ENCODE measurements at places on chromosomes 16 and 17. TPM values are rescaled to one million over a fixed set of nuclear protein-coding genes. Genes with fewer than 3 reads are reported as not detected.
A peak's percentile ranks its signal among the peaks of the same experiment; 100 is the strongest.

- peak; percentile 79 for DNase-seq
Observed at GRCh38 chr17:43020789-43021740, 1.1 kb downstream of the VAT1 start.

DNA sequence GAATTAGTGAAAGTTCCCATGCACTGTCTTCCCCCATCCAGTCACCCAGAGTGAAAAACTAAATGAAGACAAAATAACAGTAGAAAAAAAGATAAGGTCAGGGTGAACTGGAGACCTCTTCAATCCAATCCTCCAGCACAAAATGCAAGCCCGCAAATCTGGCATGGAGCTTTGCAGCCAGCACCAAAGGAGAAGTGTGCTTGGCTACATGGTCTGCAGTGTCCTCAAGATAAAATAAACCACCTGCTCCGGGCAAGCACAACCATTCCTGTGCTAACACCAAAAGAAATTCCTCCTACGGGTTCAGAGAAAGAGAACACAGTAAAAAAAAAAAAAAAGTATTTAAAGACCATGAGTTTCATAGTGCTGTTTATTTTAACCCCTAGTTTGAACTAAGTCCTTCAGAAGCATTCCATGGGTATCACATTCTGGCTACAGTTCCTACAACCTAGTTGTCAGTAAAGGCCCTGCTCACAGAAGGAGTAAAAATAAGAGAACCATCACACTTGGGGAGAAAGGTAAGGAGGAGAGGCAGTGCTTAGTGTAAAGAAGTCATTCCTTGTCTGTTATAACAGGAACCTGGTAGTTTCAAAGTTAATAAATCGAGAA is 109.1 kb downstream of the GAS7 start:
- DNase-seq, result no peak

GRCh38 chr17:8896641-8897635 is 29.5 kb upstream of the PIK3R6 start:
- no peak for DNase-seq

DNA sequence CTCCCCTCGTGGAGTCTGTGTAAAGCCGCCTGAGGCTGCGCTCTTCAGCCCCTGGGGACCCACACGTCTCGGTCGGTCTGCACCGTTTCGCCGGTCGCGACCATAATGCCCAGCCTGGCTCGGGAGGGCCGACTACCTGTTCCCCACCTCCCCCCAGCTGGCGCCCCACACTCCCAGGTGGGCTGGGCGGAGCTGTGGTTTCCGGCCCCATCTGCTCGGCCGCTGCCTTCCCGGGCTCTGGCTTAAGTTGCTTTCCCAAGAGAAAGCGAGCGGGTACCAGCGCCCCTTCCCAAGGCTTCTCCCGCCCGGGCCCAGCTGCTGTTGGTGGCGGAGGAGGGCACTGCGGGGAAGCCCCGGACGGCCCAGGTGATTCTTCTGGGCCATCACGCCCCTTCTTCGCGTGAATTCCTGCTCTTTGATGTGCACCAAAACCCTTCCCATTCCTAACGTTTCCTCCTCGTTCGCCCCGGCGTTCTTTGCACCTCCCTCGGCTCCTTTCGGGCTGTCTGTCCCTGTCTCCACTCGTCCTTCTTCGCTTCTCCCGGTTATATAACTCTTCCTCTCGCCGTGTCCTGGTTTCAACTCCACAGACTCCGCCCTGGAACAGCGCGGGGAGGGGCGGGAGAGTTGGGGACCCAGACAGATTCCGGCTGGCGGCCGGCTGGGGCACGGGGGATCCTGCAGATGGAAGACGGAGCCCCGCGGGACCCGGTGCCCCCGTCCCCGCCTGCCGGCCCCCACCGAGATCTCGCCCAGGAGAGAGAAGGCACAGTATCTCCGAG is 2.0 kb downstream of the KDM6B start:
- no peak for DNase-seq

GRCh38 chr17:67059372-67059771 is 15.0 kb downstream of the CACNG1 start:
- DNase-seq, result no peak

DNA sequence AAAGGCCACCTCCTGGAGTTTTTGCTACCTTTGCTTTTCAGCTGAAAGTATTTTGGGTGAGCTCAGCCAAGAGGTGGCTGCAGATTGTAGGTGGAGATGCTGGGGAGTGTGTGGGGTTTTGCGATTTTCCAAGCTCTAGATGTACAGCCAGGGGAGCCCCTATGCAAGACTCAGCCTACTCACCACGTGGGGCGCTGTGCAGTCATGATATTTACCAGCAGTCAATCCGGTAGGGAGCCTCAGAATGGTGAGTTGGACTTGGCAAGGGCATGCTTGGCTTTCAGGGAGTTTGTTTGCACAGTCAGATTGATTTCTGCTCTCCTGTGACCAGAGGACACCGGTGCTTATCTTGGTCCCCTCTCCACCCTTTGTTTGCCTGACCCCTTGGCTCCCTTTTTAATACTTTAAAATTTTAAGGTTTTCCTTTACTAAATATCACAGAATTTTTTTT is 175.3 kb downstream of the UTP18 start:
- DNase-seq, result peak; percentile 11

GRCh38 chr17:76866774-76867577 is 1.2 kb upstream of the MGAT5B start:
- DNase-seq, result no peak

DNA sequence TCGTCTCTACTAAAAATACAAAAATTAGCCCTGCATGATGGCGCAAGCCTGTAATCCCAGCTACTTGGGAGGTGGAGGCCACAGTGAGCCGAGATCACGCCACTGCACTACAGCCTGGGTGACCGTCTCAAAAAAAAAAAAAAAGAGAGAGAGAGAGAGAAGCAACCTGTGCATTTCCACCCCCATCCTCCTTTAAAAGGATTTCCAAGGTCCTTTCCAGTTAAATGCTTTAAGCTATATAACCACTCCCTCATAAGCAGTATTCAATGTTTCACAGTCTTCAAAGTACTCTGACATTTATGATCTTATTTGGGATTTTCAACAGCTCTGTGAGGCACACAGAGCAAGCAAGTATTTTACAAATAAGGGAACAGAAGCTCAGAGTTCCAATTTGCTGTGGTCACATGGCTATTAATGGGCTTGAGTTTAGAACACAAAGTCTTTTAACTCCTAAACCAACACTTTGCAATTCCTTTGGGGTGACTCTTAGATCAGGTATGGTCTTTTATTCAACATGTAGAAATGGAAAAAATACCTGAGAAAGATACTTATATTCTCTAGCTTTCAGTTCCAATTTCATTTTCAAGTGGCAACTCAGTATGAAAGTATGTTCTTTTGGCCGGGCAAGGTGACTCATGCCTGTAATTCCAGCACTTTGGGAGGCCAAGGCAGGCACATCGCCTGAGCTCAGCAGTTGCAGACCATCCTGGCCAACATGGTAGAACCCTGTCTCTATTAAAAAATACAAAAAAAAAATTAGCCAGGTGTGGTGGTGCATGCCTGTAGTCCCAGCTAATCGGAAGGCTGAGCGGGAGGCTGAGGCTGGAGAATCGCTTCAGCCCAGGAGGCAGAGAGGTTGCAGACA is 31.3 kb downstream of the SPOP start:
- DNase-seq, result peak; percentile 83

DNA sequence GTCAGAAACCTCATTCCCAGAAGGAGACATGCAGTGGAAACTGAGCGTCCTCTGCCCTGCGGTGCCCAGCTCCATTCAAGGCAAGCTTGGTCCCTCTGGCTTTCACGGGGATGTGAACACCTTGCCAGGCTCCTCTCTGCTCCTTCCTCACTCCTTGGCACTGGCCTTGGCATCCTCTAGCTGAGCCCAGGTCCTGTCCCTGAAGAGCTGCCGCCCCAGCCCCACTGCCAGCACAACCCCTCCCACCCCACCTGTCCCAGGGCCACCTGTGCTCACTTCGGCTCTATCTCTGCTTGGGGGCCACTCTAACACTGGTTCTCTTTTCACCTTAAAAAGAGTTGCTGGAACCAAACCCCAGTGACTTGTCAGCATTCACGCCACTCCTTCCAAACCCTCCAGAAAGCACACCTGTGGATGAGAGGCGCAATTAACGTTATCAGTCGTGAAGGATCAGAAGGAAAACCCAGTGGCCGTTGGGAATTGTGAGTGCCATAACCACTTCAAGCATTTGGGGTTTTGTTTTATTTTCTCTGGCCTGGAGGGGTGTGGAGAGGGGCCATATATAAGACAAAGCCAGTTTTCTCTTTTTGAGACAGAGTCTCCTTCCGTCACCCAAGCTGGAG is 103.7 kb downstream of the AXIN2 start:
- DNase-seq, result no peak

DNA sequence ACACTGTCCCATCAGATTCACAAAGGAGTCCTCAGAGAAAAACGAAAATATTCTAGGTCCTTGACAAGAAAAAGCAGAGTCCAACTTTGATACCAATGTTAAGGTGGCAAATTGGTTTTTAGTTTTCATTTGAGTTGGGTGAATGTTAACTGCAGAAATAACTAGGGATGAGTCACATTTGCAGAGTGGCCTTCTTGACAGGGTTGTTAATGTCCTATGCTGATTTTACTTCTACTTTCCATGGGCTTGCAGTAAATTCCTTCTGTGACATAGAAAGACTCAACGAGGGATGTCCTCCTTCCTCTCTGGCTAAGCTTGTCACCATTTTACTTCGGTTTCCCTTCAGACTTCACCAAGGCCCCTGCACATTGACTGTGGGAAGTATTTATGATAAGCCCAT is 47.2 kb upstream of the ICAM2 start:
- no peak for DNase-seq

GRCh38 chr16:27355610-27356009 is 41.8 kb downstream of the IL4R start:
- DNase-seq, result no peak

DNA sequence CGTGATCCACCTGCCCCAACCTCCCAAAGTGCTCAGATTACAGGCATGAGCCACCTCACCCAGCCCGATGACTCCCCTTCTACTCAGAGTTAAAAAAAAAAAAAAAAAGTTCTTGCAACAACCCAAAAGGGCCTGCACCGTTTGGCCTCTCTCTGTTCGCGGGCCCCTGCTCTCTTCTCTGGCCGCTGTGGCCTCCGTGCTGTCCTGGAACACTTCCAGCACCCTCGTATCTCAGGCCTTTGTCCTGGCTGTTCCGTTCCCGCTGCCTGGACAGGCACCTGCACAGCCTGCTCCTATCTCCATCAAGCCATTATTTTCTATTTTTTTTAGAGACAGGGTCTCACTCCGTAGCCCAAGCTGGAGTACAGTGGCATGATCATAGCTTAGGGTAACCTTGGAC is 10.8 kb downstream of the MYO1C start:
- DNase-seq, result no peak

DNA sequence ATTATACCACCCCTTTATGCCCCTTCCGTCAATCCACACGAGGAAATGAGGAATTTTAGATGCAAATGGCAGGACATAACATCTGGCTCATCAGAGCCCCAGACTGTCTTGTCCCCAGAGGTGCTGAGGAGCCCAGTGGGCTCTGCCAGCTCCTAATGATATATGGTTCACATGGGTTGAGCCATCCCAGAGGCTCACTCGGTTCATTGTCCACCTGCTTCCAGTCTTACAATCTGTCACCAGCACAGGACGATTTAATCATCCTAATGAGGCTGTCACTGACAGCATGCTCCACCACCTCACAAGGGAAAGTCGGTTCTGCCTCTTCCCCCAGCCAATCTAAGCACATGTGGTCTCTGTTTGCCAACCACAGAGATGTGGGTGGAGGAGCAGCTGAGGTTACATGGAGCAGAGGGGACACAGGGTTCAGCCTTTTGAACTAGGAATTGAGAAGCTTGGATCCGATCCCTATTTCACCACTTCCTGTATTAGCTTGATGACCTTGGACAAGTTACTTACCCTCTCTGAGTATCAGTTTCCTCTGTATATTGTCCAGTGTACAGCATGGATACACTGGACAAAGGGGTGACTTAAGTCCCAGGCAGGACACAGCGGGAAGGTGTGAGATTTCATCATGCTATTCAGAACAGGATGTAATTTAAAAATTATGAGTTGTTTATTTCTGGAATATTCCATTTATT is 27.0 kb upstream of the DHX8 start:
- peak; percentile 96 for DNase-seq

DNA sequence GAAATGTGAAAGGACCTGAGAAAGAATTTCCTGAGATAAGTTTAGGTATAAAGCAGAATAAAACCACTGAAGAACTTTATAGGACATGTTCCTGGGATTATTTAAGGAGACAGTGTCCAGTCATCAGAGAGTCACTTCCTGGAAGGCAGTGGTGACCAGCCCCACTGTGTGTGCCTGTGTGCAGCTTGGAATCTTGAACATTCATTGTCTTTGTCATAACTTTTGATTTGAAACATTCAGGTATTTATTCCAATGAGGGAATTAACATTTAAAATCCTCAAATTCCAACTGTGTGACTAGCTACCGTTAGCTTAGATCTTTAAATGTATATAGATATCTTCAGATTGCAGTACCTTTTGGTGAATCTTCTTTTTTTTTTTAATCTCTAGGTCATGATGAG is 61.7 kb upstream of the MRC2 start:
- peak; percentile 79 for DNase-seq

DNA sequence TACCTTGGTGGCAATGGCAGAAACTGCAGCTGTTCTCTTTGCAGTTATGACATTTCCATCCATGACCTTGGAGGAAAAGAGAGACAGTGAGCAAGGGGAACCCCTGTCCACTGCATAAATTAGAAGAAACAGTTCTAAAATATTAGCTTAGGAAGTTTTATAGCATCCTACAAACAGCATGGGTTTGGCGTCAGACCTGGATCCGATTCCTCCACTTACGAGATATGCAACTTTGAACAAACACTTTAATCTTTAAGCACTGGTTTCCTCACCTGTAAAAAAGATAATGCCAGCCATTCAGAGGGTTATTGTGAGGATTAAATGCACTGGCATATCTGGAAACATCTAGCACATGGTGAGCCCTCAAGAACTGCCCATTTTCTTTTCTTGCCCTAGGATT is 2.6 kb downstream of the CRYM start:
- DNase-seq, result no peak

DNA sequence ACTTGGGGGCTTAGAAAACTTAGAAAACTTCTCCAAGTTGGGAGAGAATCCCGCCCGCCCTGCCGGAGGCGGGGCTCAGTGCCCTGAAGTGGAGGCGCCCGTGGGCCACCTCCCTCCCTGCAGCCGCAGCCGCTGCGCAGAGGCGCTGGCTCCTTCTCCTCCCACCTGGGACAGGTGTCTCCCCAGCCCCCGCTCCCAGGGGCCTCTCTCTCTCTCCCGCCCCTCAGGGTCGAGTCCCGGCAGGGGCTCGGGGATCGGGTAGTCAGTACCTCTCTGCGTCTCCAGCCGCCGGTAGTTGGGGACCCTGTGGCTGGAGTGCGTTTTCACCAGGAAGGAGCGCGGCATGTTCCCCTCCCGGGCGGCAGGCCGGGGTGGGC is 257 bp downstream of the SNAI3 start:
- no peak for DNase-seq

GRCh38 chr16:77822661-77823060 is 34.3 kb downstream of the VAT1L start:
- no peak for DNase-seq

- DNase-seq, result no peak
Observed at GRCh38 chr16:87342978-87343752, 26.0 kb upstream of the C16orf95 start.

GRCh38 chr16:51143196-51143977 is 7.7 kb downstream of the SALL1 start:
- DNase-seq, result no peak

GRAPL gene
- total RNA-seq, result not detected

SMYD4 gene
- total RNA-seq, result 10.6 TPM

TVP23A gene
- total RNA-seq, result not detected

MYO15A gene
- total RNA-seq, result not detected

Data from LHCN-M2 (cell line).